ENCODE measurements at places on chromosomes 11 and 22.
A peak's percentile ranks its signal among the peaks of the same experiment; 100 is the strongest.

GRCh38 chr11:67197606-67198005 lies 68.7 kb upstream of the GRK2 start:
- no peak for DNase-seq

GRCh38 chr11:107017433-107018218 lies 650 bp downstream of the GUCY1A2 start:
- no peak for DNase-seq

GRCh38 chr11:1504581-1505290 lies 18.2 kb upstream of the MOB2 start:
- DNase-seq: no peak

DNA sequence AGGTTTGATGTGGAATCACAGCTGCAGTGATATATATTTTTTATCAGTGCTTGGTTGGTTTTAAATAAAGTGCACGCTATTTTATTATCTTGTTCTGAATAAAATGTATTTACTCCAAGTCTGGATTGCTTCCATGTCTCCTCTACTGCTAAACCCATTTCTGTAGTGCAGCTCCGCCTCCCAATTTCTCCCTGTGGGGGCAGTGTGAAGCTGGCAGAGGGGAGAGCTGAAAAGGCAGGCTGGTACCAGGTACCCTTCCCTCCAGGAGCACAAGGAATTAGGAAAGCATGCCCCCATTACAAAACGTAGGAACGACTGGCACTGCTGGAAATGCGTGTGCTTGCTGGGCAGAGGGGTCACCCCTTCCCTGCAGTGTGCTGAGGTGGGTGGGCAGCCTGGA lies 934 bp upstream of the TMEM132A start:
- no peak for DNase-seq

- DNase-seq: no peak
These were observed 39.0 kb downstream of the CWC15 start for GRCh38 chr11:94934362-94934761.

DNA sequence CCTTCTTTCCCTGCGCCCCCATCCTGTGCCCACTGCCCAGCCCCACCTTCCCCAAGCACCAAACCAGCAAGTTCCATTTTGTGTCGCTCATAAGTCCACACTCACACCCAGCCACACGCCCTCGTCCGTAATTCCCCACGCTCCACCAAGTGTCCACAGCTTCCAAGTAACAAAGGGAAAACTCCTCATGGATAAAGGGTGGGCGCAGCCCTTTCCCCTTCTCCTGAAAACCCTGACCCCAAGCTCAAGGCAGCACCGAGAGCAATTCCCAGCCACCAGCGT lies 458 bp downstream of the FXYD6 start:
- DNase-seq: no peak

DNA sequence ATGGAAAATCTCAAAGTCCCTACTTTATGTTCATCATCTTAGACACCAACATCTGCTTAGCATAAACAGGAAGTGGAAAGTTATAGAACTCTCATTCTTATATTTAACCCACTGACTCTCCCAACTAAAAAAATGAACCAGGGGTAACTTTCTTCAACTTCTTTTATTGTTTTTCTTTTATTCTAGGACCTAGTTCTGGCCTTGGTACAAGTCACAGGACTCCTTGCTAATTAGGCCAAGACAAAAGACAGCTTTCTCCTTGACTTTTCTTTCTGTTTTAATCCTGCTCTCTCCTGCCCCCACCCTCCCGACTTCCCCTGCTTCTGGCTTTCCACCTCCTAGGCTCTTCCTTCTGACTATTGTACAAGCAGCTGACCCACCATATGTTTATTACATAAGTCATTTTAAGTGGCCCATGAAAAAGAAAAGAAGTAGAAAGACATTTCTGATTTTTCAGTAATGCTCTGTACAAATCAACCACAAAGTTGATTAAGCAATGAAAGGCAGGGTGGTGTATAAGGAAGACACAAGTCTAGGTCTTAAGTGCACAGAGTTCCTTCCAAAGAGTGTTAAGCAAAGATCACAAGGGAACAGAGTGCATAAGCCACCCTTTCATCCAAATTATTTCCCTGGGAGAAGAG lies 18.3 kb downstream of the JAML start:
- DNase-seq: peak; percentile 83

GRCh38 chr22:20550851-20551744 lies 43.7 kb downstream of the MED15 start:
- peak; percentile 62 for DNase-seq

GRCh38 chr22:36277482-36278291 lies 24.8 kb downstream of the APOL1 start:
- DNase-seq: peak; percentile 62

- DNase-seq: no peak
These were observed 29.3 kb downstream of the ZBTB16 start for GRCh38 chr11:114088836-114089235.
